ENCODE measurements at places on chromosomes 3 and 15. TPM values are rescaled to one million over a fixed set of nuclear protein-coding genes. Genes with fewer than 3 reads are reported as not detected.

Gene FAM81A
- 0.66 TPM for total RNA-seq

Gene CPB1
- not detected for total RNA-seq

Gene DLL4
- total RNA-seq = 0.66 TPM

Gene P2RY1
- total RNA-seq = 1.1 TPM

Gene CD96
- total RNA-seq = not detected

Gene FBXO40
- total RNA-seq = under 0.01 TPM

Gene PLSCR1
- 43.5 TPM for total RNA-seq

Gene ISLR2
- 0.25 TPM for total RNA-seq

Gene CCR3
- not detected for total RNA-seq

Gene KBTBD13
- not detected for total RNA-seq

Data from uterine smooth muscle cell (primary cell).